ENCODE measurements at places on chromosomes 13 and 19.

DNA sequence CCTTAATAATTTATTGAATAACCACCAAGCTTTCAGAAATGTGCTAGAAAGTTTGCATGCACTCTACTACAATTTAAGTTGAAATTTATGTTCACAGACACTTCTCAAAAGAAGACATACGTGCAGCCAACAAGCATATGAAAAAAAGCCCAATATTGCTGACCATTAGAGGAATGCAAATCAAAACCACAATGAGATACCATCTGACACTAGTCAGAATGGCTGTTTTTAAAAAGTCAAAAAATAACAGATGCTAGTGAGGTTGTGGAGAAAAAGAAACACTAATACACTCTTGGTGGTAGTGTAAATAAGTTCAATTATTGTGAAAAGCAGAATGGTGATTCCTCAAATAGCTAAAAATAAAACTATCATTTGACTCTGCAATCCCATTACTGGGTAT, 308.8 kb upstream of the PCDH9 start:
- DNase-seq: no peak

GRCh38 chr13:109750221-109750775, 36.1 kb downstream of the IRS2 start:
- DNase-seq: no peak

DNA sequence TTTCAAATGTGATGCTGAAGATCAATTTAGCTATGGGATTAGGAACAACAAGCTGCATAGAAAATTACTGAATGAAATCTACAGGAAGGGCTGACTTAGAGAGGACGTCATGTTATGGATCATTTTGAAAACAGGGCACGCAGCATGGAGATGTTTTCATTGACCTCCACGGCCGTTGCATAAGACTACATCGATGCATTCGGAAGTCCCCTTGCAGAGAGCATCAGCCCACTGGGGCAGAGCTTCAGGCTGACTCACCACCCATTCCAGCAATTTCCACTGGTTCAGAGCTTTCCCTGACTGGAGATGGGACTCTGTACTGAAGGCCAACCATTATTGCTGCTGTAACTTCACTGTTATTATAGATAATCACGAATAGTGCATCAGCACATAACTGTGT, 305.3 kb downstream of the IRS2 start:
- no peak for DNase-seq

DNA sequence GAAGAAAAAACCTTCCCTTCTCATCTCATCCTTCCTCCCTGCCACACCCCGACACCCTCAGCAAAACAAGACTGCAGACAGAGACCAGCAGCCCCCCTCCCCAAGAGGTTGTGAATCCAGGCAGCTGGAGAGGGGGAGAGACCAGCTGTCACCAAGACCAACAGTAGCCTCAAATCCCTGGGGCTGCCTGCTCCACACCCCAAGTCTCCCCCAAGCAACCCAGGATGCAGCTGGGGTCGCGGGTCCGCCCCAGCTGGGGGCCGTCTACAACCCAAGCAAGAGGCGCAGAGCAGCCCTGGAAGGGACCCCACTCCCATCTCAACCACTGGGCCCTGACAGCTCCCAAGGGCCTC, 7.1 kb downstream of the KLF16 start:
- no peak for DNase-seq

- no peak for DNase-seq
Observed at GRCh38 chr19:54430306-54431254, 15.3 kb downstream of the TTYH1 start.
